AG08395 (cell line): ENCODE measurements at places on chromosomes 11 and 22.

DNA sequence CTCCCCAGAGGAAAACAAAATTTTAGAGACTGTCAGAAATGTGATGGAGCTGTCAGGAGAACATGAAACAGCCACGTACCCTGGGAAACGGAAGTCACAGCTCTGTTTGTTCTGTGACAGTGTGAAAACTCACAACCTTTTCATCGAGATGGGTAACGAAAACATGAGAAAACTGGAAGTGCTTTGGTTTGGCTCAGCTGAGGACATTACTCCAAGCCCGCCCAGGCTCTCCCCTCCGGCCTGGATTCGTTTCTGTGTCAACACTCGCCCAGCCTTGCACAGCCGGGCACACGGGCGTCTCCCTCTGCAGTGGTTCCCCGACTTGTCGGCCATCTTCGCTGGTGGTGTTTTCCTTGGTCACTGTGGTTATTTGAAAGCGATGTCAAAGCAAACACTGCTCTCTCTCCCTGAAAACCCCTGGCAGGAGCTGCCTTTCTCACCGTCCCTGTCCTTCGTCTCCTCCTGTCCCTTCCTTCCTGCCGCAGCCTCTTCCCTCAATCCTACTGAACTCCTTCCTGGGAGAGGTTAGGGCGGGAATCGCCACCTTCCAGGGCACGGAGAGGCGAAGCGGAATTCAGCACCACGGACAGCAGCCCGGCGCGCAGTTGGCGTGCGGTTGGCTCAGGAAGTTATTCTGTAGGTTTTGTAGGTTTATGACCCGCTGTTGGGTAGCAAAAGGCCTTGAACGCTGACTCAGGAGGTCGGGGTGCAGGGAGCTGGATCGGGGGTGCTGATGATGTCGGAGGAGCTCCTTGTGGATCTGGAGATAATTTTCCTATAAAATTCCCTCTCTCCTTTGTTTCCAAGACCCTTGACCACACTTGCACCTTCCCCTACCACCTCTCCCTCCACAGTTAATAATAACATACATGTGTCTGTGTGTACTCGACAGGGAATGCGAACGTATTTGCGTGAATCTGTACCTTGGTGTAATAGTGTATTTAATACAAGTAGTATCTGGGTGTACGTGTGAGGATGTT is 13.1 kb upstream of the RPS19BP1 start:
- DNase-seq: peak; percentile 38

DNA sequence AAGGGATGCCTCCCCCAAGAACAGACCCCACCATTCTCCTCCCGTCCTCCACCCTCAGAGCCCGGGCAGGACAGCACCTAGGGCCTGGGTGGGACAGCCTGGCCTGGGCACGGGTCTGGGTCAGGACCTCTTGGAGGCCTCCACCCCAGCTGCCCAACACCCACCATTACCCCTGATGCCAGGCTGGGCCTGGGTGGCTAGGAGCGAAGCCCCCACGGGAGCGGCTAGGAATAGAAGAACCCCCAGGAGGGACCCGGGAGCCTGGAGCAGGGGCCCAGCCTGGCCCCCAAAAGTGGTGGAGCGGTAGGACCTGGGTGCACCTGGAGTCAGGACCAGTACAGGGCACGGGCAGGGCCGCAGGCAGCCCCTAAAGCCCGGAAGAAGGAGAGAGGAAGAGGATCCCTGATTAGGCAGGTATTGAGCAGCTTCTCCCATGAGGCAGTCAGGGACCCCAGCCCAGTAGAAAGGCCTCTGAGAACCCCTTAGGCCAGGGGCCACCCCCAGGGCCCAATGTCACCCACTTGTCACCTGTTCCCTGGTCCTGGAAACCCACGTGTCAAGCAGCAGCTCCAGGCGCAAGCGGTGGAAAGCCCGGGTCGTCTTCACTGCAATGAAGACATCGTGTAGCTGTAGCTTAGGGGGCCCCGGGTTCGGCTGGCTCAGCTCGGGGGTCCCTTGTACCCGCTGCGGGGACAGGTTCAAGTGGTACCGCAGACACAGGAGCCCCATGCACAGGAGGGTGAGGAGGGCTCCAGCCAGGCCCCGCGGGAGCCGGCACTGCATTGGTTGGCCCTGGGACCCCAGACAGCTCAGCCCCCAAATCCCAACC is 575 bp downstream of the MFNG start:
- no peak for DNase-seq

GRCh38 chr22:33332538-33332937 is 274.4 kb upstream of the SYN3 start:
- DNase-seq: no peak

DNA sequence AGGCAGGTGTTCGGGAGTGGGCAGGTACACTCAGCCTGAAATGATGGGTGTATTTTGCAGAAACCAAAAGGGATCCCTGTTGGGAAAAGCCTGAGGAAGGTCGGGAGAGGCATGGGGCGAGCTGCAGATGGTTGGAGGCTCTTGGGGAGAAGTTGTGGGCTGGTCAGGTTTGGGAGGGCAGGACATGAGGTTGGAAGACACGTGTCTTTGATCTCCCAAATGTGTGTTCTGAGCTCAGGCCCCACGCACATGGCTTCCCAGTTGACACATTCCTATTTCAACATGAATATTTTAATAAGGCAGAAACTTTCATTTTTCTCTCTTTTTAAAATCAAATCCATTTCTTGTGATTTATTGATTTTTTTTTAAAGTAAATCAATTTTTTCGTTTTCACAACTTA is 1003.3 kb downstream of the TBC1D22A start:
- DNase-seq: no peak

- DNase-seq: no peak
Observed at GRCh38 chr11:28384418-28384817, 276.2 kb downstream of the METTL15 start.

DNA sequence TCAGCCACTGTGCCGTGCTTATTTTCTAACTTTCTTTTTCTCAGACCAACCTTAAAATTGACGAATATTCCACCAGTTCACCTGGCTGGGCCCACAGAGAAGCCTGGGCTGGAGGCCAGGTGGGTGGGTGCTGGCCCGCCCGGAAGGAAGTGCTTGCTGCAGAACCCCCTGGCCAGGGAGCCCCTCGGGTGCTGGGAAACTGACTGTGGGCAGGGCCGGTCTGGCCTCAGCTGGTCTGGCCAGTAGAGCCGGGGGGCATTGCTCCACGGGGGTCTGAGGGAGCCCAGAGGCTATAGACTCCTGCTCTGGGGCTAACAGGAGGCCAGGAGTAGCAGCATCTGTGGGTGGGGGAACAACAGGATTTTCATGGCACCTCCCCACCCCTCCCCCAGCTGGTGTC is 6.8 kb upstream of the CHID1 start:
- no peak for DNase-seq

DNA sequence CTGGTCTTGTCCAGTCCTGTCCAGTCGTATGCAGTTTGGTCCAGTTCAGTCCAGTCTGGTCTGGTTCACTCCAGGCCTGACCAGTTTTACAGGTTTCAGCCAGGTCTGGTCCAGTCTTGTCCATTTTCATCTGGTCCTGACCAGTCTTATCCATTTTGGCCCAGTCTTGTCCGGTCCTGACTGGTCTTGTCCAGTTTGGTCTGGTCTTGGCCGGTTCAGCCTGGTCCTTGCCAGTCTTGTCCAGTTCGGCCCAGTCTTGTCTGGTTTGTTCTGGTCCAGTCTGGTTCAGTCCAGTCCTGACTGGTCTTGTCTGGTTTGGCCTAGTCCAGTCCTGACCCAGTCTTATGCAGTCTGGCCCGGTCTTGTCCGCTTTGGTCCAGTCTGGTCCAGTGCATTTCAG is 380.2 kb downstream of the OR4C45 start:
- no peak for DNase-seq

- no peak for DNase-seq
Observed at GRCh38 chr22:42277232-42277753, 6.8 kb upstream of the TCF20 start.

GRCh38 chr11:117221775-117222517 is 9.9 kb downstream of the PCSK7 start:
- no peak for DNase-seq
